ENCODE measurements at places on chromosomes 12 and 14. TPM values are rescaled to one million over a fixed set of nuclear protein-coding genes. Genes with fewer than 3 reads are reported as not detected.

Gene TEX52
- total RNA-seq, result not detected

Gene SERPINA1
- total RNA-seq, result 1.2 TPM

GRCh38 chr14:72608391-72609204 lies 285.3 kb downstream of the DPF3 start:
- DNase-seq, result peak; percentile 97

Gene PRIMA1
- total RNA-seq, result not detected

GRCh38 chr12:52555577-52555976 lies 2.6 kb upstream of the KRT71 start:
- no peak for DNase-seq

- DNase-seq, result peak; percentile 76
These were observed 190.2 kb upstream of the SLC38A2 start for GRCh38 chr12:46562625-46563225.

DNA sequence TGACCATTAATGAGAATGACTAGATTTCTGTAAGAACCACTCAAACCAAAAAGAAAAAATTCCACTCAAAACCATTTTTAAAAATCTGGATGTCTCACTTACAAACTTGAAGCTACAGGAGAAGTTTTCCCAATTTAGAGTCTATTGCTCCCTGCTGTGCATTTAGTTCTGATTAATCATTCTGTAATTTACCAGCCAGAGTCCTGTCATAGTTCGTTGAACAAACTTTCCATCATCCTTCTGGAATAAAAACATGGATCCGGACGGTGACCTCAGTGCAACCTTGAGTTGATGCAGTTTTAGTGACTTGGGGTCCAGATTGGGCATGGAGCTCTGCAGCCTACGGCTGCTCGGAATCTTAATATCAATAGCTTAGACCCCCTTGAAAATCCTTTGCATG lies 73.4 kb downstream of the PRMT8 start:
- DNase-seq, result no peak

GRCh38 chr12:30219047-30219446 lies 435.3 kb upstream of the TMTC1 start:
- DNase-seq, result no peak

GRCh38 chr14:80419345-80419744 lies 208.0 kb upstream of the DIO2 start:
- DNase-seq, result no peak

Gene MSI1
- total RNA-seq, result 0.57 TPM
